ENCODE measurements at places on chromosomes 4 and X. TPM values are rescaled to one million over a fixed set of nuclear protein-coding genes. Genes with fewer than 3 reads are reported as not detected.
A peak's percentile ranks its signal among the peaks of the same experiment; 100 is the strongest.

GRCh38 chr4:139465922-139466321, 12.0 kb downstream of the RAB33B start:
- DNase-seq: no peak

DNA sequence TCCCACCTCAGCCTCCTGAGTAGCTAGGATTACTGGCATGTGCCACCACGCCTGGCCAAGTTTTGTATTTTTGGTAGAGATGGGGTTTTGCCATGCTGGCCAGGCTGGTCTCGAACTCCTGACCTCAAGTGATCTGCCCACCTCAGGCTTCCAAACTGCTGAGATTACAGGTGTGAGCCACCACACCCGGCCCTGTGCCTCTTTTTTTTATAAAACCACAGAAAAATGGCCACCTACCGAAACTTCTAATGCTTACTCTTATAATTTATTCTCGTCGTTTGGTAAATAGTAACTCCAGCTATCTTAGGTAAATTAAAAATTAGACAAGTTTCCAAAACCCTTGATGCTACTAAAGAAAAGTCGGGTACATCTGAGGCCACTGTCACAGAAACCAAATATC, 54.4 kb downstream of the IRF2 start:
- no peak for DNase-seq

GRCh38 chrX:115687595-115687994, 126.6 kb downstream of the PLS3 start:
- DNase-seq: no peak

DNA sequence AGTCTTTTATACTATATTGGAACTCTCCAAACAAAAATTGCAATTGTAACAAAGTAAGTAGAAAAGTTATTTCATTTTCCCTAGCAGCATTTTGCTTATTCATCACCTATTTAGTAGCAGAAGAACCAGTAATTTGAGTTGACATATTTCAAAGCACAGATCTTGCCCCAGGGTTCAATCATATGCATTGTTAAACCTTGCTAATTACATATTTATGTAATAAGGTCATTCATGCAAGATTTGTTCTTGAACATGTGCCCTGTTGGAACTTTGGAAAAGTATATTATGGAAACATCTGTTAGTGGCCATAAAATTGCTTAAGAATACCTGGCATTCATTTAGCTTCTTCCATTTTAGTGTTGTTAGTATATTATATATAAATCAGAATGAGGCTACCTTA, 191.7 kb downstream of the TLL1 start:
- DNase-seq: peak; percentile 75

DNA sequence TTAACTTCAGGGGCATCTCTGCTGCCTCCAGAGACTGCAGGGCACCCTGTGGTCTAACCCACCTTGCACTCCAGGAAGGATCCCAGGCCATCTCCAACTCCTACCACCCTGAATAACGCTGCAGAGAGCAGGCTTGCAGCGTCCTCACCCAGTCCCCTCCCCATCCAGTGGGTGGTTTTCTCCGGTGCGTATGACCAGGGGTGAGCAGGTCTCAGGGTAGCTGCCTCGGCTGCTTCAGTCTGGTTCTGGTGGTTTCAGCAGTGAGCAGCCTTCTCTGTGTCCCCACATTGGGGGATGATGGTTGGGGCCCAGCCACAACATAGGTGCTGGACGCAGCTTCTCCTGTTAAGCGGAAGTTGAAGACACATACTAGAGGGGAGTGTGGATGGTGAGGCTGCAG, 38.6 kb upstream of the SORCS2 start:
- no peak for DNase-seq

CXCL3 gene
- 6.2 TPM for polyA plus RNA-seq

DACH2 gene
- polyA plus RNA-seq: not detected

SRD5A3 gene
- 12.5 TPM for polyA plus RNA-seq

USP17L30 gene
- polyA plus RNA-seq: not detected
